ENCODE measurements at places on chromosomes 7 and 10. TPM values are rescaled to one million over a fixed set of nuclear protein-coding genes. Genes with fewer than 3 reads are reported as not detected.
A peak's percentile ranks its signal among the peaks of the same experiment; 100 is the strongest.

The ZNF853 gene
- 4.7 TPM for total RNA-seq

The HPSE2 gene
- 0.14 TPM for total RNA-seq

DNA sequence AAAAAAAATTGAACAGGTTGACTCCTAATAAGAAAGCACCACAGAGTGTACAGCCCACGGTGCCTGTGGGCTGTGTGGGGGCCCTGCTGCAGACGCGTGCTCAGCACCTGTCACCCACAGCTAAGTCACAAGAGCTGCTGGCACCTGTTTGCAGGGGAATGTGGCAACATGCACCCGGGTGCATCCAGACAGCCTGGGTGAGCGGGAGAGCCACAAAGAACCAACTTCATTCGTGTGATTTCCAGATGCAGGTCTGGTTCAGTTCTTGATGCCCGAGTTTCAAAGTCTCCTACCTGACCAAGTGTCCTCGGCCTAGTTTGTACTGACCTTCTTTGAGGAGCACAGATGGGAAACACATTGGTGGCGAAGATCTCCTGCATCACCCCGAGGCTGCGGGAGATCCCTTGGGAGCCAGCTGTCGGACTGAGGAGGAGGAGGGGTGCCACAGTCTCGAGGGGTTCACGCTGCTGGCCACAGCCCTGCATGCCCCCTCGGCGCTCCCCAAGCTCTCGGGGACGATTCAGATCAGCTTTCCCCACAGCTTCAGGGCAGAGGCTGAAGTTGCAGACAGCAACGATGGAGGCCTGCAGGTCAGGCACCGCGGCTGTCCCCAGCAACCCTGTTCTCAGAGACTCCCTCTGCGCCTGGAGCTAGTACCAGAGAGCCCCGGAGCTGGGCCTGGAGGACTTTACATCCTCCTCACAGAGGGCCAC is 35.3 kb downstream of the AMZ1 start:
- no peak overlapping the region for H3K27ac ChIP-seq
- peak; percentile 18 for DNase-seq
- no peaks in the 10 kb centered on the region for H3K36me3 ChIP-seq
- H3K4me1 ChIP-seq, result peaks cover 13% of the 10 kb centered on the region
- H3K4me3 ChIP-seq, result no peak overlapping the region

The CTAGE4 gene
- total RNA-seq, result 1.0 TPM

- H3K4me1 ChIP-seq, result peaks cover 15% of the 10 kb centered on the region
- no peak overlapping the region for H3K27ac ChIP-seq
- DNase-seq, result no peak
- H3K27me3 ChIP-seq, result no peaks in the 10 kb centered on the region
- H3K4me3 ChIP-seq, result no peak overlapping the region
- peaks cover 42% of the 10 kb centered on the region for H3K36me3 ChIP-seq
Measured at GRCh38 chr10:26741368-26741767, 43.9 kb downstream of the PDSS1 start.

The PMPCB gene
- 62.2 TPM for total RNA-seq

The ADAM22 gene
- 4.6 TPM for total RNA-seq

The RAB19 gene
- total RNA-seq, result 9.1 TPM

The PDE1C gene
- not detected for total RNA-seq

GRCh38 chr7:6579446-6579845 is 2.2 kb downstream of the ZDHHC4 start:
- H3K27ac ChIP-seq, result peak overlapping the region; percentile 12
- DNase-seq, result no peak
- H3K4me3 ChIP-seq, result peak overlapping the region; percentile 88
- H3K36me3 ChIP-seq, result peaks cover 27% of the 10 kb centered on the region

The CYP26C1 gene
- not detected for total RNA-seq

DNA sequence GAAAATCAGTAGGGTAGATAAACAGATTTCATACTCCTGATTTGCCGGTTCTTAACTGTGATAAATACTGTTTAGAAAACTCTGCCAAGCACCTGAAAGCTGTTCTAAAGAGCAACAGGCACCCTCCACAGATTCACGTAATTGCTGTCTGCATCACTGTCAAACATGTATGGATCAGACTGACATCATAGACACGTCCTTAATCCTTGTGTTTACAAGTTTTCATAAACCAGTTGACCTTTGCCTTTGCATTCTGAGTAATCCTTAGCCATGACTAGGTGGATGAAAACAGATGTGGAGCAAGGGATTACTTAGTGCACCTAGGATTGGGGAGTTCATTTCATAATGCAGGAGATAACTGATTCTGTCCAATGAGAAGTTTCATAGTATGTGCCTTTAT is 41.6 kb downstream of the SLC39A12 start:
- no peak overlapping the region for H3K4me3 ChIP-seq
- no peak overlapping the region for H3K27ac ChIP-seq
- H3K36me3 ChIP-seq, result no peaks in the 10 kb centered on the region

- no peak overlapping the region for H3K4me3 ChIP-seq
- no peak for DNase-seq
- no peak overlapping the region for H3K27ac ChIP-seq
- H3K4me1 ChIP-seq, result no peaks in the 10 kb centered on the region
Measured at GRCh38 chr7:133573554-133574265, 320.8 kb downstream of the EXOC4 start.

DNA sequence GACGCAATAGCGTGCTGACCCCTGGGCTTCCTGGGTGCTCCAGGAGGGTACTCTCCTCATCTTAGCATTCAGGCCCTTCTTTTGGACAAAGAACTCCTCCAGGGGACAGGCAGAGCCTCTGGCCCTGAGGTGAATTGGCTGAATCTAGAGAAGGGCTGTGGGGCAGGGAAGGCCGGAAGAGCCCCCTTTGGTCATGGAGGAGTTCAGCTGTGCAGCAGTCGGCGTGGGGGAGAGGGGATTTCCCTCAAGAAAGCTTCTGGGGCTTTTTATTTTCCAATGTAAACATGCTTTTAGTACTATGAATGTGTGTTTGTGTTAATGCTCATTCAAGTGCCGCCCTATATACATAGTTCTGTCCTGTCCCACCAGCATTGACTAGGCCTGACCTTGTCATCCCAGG is 38.8 kb downstream of the FIGNL1 start:
- H3K27me3 ChIP-seq, result no peaks in the 10 kb centered on the region
- peaks cover 5% of the 10 kb centered on the region for H3K36me3 ChIP-seq
- H3K27ac ChIP-seq, result peak overlapping the region; percentile 83

The CLCN1 gene
- not detected for total RNA-seq

DNA sequence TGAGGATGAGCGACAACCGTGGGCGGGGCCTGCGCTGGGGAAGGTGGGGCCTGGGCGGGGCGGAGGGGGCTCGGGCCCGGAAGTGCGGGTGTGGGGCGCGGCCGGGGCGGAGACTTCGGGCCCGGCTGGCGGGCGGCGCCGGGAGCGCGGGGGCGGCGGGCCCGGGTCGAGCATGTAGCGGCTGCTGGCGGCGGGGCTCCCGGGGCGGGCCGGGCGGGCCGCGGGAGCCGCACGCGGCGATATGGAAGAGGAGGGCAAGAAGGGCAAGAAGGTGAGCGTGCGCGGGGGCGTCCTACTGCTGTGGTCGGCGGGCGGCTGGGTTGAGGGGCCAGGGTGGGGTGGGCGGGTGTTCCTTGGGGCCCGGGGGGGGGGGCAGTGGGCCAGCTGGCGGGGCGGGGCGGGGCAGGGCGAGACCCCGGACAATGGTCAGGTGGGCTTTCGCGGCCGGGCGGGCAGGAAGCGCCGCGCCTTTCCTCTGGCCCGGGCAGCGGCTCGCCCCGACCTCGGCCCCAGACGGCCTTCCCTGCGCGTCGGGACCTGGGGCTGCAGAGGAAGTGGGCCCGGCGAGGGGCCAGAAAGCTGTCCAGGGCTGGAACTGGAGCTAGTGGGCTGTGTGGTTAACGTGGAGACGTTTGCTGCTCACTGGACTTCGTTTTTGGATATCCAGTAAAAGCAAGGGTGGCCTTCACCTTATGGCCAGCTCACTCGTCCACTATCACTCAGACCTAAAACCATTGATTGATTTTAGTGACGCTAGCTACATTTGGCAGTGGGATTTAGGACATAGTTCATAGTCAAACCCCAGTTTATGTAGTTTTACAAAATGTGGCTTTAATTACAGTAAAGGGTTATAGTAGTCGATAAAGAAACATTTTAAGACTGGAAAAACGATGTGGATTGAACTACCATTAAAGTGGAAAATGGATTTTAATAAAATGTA is at the start of gene CCM2:
Gene CCM2 (plus strand): TSS at position 109 of the 940 bp plus-strand sequence. CDS start 133 bp downstream, at position 242.
- peaks cover 10% of the 10 kb centered on the region for H3K36me3 ChIP-seq
- no peak for DNase-seq
- H3K27ac ChIP-seq, result peak within 1 kb of the TSS; percentile 92
- peak within 1 kb of the TSS; percentile 93 for H3K4me3 ChIP-seq
- no peaks in the 10 kb centered on the region for H3K27me3 ChIP-seq
